Activated CD4-positive, alpha-beta T cell treated with anti-CD3 and anti-CD28 coated beads for 36 hours (primary cell): ENCODE measurements at places on chromosomes 7 and 10.

DNA sequence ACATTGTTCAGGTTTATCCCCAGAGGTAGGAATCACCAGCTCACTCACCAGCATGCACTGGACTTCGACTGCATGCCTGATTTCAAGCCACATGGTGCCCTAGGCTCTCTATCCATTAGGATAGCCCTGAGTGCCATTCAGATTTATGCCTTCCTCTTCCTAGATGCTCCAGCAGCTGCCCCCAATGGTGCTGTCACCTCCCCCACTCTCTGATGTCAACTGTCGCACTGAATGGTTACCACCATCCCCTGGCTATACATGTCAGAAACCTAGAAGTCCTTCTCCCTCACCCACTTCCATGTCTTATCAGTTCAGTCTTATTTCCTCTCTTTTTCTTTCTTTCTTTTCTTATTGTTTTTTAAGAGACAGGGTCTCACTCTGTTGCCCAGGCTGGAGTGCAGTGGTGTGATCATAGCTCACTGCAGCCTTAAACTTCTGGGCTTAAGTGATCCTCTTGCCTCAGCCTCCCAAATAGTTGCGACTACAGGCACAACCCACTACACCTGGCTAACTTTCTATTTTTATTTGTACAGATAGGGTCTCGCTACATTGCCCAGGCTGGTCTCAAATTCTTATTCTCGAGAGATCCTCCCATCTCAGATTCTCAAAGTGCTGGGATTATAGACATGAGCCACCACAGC is 2.9 kb downstream of the SFXN4 start:
- DNase-seq, result no peak
- H3K4me3 ChIP-seq, result no peak overlapping the region
- peaks cover 40% of the 10 kb centered on the region for H3K4me1 ChIP-seq
- H3K36me3 ChIP-seq, result peaks cover 54% of the 10 kb centered on the region
- H3K27ac ChIP-seq, result no peak overlapping the region
- H3K27me3 ChIP-seq, result no peaks in the 10 kb centered on the region

DNA sequence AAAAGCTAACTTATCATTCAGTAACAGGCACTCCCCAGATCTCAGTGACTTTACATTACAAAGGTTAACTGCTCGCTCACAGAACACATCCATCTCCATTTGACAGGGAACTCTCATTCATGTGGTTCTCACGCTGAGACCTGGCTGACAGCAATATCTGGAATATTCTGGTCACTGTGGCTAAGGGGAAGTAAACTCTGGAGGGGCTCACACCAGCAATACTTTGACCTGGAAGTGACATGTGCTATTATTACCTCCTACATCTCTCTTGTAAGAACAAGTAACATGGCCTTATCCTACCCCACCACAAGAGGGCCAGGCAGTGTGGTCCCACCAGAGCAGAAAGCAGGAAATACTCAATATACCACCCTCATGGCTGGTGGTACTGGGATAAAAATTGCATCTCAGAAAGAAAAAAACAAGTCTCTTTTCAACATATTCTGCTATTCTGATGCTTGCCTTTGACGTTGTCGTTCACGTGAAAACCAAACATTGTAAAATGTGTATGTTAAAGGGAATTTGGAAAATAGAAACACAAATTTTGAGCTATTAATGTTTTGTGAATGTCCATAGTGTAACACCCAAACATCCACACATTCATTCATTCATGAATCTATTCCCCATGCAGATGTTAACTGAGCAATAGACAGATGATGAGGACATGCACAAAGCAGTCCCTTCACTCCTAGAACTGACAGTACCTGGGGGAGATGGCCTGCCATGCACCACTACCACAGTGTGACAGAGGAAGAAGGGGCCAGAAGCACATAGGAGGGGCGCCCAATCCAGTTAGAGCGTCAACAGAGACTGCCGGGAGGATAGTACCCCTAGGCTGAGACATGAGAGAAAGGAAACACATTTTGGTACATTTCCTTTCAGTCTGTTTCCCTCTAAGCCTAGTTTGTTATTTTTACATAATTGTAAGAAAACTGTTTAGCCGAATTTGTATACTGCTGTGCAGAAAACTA is 166.0 kb upstream of the SP4 start:
- no peak overlapping the region for H3K27ac ChIP-seq
- no peaks in the 10 kb centered on the region for H3K36me3 ChIP-seq
- DNase-seq, result peak; percentile 64
- H3K4me1 ChIP-seq, result peaks cover 9% of the 10 kb centered on the region
- H3K4me3 ChIP-seq, result no peak overlapping the region

- H3K36me3 ChIP-seq, result no peaks in the 10 kb centered on the region
- no peak for DNase-seq
Observed at GRCh38 chr10:44287408-44287807, 97.5 kb downstream of the CXCL12 start.

DNA sequence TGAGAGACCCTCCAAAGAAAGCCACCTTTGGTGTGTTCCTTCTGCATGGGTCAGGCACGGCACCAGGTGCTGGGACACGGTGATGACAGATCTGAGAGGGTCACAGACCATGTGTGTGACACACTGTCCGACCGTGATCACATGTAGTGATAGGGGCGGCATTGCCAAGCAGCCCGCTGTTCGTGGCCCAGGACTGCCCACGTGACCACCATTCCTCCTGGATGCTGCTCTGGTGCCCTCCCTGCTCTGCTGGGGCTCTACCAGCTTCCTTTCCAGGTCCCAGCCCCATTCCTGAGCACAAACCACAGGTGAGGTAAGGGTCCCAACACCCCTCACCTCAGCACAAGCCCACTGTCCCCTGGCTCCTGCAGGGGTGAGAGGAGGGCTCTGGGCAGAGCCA is 10.1 kb upstream of the SLC18A3 start:
- H3K27ac ChIP-seq, result no peak overlapping the region
- H3K4me1 ChIP-seq, result no peaks in the 10 kb centered on the region
- DNase-seq, result no peak
- H3K4me3 ChIP-seq, result no peak overlapping the region
- peaks cover 27% of the 10 kb centered on the region for H3K27me3 ChIP-seq
- H3K36me3 ChIP-seq, result no peaks in the 10 kb centered on the region

DNA sequence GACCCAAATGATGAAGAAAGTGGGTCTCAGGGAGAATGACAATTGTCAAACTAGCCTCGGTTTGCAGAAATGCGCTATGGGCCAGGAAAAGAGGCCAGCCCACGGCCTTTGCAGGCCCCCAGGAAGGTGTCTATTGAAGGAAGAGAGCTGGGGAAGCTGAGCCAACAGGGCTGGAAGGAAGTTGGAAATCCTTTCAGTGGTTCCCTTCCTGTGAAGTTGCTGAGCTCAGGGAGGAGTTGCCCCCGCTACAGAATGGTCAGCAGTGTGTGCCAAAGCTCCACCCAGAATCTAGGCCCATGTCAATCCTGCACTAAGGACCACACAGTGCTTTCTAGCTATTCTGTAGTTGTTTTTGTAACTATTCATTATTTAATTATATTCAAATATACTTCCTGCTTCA is 91.6 kb upstream of the ANLN start:
- H3K4me1 ChIP-seq, result no peaks in the 10 kb centered on the region
- no peak for DNase-seq
- no peaks in the 10 kb centered on the region for H3K36me3 ChIP-seq
- H3K4me3 ChIP-seq, result no peak overlapping the region
- no peak overlapping the region for H3K27ac ChIP-seq
- H3K27me3 ChIP-seq, result no peaks in the 10 kb centered on the region
